ENCODE measurements at places on chromosomes 1 and 21. TPM values are rescaled to one million over a fixed set of nuclear protein-coding genes. Genes with fewer than 3 reads are reported as not detected.

GRCh38 chr21:45141507-45141906, 67.1 kb downstream of the ADARB1 start:
- no peak for DNase-seq

- no peak for DNase-seq
Measured at GRCh38 chr1:18776777-18777176, 82.7 kb downstream of the TAS1R2 start.

GRCh38 chr1:219433001-219433400, 179.9 kb downstream of the ZC3H11B start:
- DNase-seq = no peak

DNA sequence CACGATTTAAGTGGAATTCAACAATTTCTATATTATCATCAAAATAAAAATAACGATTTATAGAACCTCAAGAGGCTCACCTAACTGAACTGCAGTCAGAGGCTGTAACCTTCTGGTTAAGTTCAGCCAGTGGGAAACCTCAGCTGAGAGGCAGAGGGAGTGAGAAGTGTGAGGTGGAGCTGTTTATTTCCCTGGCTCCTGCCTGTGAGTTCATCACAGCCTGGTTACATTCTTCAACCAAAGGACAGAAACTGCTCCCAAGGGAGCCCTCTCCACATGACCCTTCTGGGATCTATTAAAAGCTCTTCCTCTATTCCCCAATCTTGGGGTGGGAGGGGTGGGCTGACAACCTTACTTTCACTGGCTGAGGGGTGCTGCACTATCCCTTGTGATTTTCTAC, 22.2 kb downstream of the DYNLT5 start:
- no peak for DNase-seq

DNA sequence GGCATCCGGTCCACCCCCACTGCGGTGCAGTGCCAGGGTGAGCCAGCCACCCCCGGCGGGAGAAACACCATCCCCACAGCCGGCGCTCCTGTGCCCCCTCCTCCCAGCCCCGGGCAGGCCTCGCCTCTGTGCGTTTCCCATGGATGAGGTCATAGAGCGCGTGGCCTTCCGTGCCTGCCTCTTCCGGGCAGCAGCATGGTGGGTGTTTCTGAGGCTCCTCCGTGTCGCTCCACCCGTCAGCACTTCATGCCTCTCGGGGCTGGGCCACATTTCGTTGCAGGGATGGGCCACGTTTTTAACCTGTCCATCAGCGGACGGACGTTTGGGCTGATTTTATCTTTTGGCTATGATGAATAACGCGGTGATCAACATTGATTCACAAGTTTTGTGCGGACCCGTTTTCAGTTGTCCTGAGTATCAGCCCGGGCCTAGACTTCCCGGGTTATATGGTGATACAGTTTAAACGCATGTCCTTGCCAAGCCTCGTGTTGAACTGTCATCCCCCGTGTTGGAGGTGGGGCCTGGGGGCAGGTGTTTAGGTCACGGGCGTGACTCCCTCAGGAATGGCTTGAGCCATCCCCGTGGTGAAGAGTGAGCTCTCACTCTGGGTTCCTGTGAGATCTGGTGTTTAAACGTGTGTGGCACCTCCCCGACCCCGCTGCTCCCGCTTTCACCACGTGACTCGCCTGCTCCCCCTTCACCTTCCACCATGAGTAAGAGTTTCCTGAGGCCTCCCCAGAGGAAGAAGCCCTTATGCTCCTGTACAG, 64.8 kb downstream of the SLX9 start:
- no peak for DNase-seq

DNA sequence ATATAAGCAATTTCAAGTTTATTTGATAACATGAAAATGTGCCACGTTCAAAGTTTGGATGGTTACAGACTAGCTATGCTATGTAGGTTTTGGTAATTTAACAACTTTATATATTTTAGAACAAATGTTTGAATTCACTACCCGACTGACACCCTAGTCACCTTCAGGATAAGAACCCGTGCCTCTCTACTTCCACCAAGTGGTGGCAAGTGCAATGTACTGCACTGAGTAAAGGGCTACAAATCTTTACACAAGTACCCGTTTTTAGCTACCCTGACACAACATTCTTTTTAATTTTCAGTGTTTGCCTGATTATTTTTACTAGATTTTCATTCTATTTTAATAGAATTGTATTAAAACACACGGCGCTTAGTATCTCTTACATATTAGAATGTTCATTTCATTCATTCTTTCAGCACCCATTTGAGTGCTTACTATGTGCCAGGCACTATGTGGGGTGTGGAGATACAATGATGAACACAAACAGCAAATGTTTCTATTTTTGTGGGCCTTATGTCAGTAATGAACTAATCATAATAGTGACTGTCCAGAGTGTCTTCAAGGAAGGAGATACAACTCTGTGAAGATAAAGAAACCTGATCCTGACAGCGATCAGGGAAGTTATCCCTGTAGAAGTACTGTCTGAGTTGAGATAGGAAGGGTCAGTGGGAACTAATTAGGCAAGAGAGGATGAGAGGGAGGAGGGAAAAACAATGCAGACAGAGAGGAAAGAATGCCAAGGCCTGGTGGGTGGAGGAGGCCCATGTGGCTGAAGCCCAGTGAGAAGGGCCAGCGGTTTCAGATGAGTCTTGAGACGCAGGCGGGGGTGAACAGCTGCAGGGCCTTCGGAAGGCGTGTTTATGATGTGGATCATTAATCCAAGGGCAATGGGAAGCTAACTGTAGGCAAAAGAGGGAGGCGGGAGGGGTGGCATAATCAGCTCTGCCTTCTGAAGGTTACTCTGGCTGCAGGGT, 3.8 kb downstream of the LCA5L start:
- DNase-seq = peak; percentile 45

DNA sequence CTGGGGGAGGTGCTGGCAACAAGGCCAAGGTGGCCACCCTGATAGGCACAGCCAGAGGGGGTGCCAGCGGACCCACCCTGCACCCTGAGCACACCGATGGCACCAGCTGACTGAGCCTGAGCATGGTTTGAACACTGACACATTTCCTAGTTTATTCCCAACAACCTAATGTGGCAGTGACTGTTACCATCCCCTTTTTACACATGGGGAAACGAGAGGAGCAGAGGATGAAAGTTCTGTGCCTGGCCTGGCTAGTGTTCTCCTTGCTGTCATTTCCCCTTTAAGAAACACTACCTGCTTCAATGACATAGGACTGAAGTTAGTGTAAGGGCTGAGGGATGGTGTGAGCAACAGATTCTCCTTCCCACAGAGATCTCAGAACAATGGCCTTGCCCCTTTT, 15.3 kb downstream of the CLDN14 start:
- no peak for DNase-seq

DNA sequence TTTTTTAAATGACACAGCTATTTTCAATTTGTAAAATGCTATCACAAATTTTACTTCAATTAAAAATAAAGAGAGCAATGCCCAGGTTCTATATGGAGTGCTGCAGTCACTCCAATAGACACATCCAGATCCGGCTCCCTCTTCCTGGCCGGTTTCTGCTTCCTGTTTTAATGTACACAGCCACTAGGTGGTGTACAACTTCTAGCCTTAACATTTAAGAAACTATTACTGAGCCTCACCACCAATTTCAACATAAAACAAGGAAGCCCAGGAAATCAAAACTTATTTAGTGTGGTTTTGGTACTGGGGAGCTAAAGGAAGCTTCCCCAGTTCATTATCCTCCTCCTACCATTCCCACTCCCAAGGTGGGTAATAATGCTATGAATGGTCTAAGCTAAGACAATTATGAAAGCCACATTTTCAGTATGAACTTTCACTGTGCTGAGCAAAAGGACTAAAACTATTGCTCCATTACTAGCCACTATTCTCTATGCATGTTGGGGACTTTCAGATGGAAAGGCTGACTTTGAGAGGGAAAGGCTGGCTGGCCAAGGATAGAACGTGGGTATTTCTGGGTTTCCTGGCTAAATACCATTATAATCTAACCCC, 25.5 kb upstream of the MTMR11 start:
- peak; percentile 58 for DNase-seq

KIF21B gene
- 6.1 TPM for total RNA-seq

SELL gene
- total RNA-seq = 4.1 TPM

All from HCT116 (cell line).